Activated CD4-positive, alpha-beta T cell treated with anti-CD3 and anti-CD28 coated beads, Interleukin-2, amount 50 U/mL, for 4 hours (primary cell): ENCODE measurements at places on chromosomes 3 and 15.

DNA sequence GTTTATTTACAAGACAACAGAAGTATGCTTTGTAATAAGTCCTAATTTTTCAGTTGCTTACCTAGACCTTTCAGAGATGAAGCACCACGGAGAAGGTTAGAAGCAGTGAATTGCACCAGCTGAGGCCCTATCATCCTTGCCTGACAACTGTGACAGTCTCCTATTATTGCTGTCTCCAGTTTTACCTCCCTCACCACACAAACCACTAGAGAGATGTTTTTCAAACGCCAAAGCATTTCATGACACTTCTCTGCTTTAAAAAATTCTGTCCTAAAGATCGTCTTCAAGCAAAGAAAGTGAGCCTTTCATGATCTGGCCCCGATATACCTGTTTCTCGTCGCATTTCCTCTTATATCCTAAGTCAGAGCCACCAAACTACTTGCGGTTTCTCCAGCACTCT lies 72.3 kb upstream of the TSPAN3 start:
- DNase-seq, result no peak

DNA sequence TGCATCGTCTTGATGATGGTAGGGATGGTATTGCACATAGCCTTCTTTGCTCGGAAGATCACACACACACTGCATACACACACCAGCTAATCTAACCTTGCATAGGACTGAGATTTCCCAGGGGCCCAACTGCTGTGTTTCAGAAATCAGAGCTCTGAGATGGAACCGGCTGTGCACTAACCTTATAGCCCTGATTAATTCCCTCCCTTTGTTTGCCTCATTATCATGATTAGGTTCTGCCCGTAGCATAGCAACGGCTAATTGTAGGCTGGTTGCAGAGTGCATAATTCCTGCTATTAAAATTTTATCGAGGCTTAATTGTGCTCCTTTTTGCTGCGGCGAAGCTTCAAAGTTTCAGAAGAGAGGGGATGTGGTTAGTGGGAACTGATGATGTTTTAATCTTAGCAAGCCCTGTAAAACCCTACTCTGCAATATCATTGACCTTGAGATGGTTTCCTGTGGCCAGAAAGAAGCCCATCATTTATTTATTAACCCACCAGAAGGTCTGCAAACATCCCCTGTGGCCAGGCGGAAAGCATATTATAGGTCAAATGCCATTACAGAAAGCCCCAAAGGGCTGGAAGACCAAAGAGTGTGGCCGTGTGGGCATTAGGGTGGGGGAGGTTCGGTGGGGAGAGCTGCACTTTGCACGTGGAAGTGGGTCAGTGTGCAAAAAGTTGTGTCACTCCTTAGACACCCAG lies 56.2 kb upstream of the GLCE start:
- DNase-seq, result no peak

- DNase-seq, result no peak
Measured at GRCh38 chr3:138127636-138128365, 4.4 kb downstream of the A4GNT start.

DNA sequence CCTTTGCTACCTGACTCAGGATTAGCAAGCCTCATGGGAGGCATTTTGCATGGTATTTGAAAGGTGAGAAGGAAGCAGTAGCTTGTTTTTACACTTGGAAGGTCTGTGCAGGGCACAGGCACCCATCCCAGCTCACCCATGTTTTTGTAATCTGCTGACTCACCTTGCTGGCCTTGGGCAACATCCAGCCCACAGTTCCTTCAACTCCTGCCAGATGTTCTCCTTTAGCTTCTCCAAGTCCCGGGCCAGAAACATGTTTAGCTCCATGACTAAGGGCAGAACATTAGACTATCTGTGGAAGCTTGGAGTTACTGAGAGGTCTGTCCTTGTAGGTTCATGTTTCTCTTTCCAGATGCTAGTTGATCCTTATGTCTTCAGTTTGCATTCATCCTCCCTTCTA lies 12.4 kb upstream of the ZNF770 start:
- no peak for DNase-seq

DNA sequence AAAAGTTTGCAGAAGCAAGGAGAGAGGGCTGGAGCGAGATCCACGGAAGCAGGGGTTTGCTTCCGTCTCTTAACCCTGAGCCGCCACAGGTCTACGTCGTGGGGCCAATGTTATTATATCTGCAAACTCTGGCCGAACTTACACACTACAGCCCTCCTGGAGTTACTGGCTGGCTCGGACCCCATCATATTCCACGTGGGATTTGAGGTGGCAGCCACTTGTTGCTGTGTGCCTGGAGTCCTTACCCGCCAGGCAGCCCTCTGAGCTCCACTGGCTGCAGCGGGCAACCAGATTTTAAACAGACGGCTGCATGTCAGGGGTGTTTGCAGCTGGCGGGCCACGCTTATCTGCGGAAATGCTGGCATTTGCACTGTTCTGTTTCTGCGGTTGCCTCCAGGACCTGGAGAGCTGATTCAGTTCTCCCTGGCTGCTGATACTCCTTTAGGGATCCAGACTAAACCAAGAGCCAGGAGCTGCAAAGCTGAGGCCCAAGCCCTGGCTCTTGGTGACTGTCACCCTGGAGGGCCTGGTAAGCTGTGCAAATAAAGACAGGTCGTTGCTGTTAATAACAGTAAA lies 34.7 kb downstream of the TM2D3 start:
- DNase-seq, result no peak

- no peak for DNase-seq
Measured at GRCh38 chr15:85929786-85930185, 135.1 kb upstream of the KLHL25 start.
